ENCODE measurements at places on chromosomes 3 and 15.

- DNase-seq, result no peak
These were observed 25.3 kb upstream of the VPS33B start for GRCh38 chr15:91047545-91048199.

DNA sequence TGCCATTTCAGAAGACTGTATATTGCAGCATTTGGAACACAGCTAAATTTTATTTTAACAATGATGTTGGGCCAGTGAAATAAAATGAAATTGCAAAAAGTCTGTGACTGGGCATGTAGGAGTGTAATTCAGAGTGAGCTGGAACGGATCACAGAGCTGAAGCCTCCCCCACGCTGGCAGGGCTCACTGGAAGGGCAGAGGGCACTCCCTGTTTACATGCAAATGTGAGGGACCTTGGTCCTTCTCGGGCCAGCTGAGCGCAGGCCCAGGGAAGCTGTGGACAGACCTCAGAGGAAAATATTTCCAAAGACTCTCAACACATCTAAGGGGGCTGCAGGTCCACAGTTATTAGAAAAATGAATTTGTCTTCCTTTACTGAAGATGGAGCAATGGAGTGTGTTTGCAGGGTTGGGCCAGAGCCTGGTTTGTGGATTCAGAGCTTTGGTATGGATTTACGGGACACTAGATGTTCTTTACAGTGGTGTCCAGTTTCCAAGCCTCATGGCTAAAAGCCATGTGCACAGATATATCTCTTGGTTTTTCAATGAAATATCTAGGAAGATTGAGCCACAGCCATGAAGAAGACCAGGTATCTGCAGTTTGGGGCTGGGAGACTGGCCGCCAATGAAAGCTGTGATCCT lies 32.0 kb downstream of the TRPM1 start:
- no peak for DNase-seq

DNA sequence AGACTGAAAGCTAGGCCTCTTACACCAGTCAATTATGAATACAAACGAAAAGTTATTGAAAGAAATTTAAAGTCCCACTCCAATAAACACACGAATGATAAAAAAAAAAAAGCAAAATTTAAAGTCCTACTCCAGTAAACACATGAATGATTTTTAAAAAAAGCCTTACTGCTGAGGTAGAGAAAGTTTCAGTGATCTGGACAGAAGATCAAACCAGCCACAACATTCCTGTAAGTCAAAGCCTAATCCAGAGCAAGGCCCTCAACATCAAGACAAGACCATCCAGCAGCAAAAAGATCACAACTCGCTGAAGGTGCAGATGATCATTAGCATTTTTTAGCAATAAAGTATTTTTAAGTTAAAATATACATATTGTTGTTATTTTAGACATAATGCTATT lies 95.6 kb upstream of the LIPC start:
- DNase-seq, result no peak

- DNase-seq, result no peak
These were observed 747.7 kb upstream of the CBLB start for GRCh38 chr3:106616556-106616955.

DNA sequence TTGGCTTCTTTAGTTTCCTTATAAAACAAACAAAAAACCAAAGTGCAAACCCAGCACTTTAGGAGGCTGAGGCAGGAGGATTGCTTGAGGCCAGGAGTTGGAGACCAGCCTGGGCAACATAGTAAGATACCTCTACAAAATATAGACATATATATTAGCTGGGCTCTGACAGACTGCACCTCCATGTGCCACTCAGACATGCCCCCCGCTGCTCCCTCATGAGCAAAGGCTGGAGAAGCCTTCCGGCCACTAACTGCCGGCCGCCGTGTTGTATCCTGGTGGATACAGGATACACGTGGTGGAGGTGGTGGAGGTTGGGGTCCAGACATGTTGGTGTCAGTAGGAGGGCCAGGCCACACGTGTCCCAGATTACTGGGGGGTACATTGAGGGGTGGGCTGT lies 29.4 kb upstream of the CCR4 start:
- no peak for DNase-seq

GRCh38 chr15:80838666-80839065 lies 59.5 kb downstream of the CEMIP start:
- no peak for DNase-seq

DNA sequence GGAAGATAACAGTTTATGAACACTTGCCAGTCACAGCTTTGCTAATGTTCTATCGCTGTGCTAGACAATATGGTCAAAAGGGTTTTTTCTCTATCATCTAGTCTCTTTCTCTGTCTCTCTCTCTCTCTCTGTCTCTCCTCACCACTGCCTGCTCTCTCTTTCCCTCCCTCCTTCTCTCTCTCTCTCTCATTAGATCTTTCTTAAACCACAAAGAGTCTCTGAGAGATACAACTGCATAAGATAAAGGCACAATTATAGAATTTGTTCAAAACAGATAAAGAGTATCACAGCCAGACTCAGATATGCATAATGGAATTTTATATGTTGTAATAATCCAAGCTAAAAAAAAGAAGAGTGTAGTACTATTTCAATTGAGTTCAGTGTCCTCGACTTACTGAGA lies 258.4 kb downstream of the MECOM start:
- DNase-seq, result no peak

GRCh38 chr3:107604057-107604822 lies 81.5 kb downstream of the BBX start:
- DNase-seq, result no peak

GRCh38 chr3:188042466-188042865 lies 111.5 kb upstream of the LPP start:
- no peak for DNase-seq

- DNase-seq, result no peak
These were observed 328.3 kb downstream of the PLCL2 start for GRCh38 chr3:17213102-17213501.

DNA sequence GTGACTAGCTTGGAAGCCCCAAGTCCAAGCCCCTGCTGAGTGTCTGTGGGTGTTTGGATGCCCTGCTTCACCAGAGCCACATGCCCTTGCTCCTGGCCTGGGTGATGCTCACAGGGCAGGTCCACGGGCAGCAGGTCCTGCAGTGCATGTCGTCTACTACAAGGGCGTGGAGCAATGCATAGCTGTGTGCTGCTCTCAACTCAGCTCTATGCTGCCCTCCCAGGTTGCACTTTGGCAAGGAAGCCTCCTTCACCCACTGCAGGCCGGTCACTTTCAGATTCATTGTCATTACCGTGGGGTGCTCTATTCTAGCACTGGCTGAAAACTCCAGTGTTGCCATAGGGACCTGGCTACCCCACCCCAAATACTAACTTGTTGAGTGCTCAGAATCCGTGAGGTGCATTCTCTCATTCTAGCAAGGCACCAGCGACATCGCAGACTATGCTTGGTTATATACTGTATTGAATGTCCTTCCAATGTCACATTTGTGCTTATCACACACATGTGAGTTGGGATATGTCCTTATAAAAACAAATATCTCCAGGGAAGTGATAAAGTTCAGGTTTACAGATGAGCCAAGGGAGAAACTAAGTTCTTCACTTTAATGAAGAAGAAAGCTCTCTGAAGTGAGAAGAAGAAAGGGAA lies 51.8 kb downstream of the GRAMD1C start:
- no peak for DNase-seq

DNA sequence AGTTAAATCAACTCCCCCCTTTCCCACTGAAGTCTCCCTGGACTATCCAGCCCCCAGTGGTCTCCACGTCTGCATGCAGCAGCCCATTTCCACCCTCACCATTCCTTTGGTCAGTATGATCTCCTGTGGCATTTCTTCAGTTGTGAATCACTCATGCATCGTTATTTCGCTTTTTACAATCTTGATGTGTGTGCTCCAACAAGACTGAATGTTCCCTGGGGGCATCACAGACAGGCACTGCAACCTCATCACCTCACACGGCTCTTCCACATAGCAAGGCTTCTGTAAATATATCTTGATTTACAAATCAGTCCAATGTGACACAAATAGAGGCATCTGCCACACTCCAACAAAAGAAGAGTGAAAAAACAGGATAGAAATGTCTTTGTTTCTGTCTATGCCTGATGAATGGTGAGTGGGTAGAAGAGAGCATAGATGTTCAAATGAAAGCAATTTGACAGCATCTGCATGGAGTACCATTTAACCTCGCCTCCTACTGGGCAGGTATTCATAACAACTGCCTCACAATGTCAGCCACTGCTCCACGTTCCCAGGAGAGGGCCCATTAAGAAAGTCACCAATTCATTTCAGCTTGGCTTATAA lies 5.2 kb downstream of the HEG1 start:
- DNase-seq, result no peak

DNA sequence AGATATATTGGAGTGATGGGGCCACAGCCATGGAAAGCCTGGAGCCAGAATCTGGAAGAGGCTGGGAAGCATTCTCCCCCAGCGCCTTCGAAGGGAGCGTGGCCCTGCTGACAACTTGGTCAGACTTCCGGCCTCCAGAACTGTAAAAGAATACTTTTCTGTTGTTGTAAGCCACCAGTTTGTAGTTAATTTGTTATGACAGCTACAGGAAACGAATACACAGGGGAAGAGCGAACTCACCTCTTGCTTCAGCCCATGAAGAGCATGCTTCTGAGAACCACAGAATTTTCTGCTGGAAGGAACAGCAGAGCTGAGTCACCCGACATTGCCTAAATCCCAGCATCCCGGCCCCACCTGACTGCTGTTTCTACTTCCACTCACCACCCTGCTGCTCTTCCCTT lies 501.7 kb downstream of the SHQ1 start:
- DNase-seq, result no peak

GRCh38 chr15:40775740-40776536 lies 6.2 kb downstream of the C15orf62 start:
- no peak for DNase-seq

DNA sequence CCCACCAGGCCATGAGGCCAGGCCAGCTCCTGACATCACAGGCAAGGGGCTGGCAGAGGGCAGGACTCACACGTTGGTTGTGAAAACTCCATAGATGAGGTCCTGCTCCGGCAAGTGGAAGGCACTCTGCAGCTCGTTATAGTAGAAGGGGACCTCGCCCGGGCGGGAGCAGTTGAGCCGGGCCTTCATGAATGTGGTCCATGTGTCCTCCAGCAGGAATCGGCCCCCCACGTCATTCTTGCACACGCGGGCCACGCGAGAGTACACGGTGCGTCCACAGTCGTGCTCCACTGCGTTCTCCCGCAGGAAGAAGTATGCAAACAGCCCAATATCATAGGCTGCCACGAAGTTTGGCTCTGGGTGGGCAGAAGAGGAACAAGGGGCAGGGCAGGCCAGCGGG lies 101.2 kb downstream of the SEMA5B start:
- no peak for DNase-seq

DNA sequence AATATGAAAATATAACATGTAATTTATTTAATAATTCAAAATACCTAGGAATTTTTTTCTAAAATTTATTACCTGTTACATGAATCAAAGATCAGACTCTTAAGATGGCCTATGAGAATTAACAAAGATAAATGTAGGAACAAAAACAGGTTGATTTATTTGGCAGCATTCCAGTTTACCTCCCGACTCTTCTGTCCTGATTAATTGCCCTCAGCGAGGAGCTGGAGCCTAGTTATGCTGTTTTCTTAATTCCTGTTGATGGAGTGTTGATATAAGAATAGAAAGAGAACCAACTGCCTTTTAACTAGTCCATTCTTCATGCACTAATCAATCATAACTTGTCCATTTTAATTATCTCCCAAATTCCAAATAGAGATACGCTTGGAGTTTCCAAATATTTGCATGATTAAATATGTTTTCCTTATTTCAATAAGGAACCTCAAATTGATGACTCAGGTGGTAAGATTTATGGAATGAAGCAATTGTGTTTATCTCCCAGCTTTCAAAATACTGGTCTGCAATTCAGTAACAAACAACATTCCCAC lies 10.6 kb upstream of the CPB1 start:
- DNase-seq, result no peak

- DNase-seq, result no peak
These were observed 1.2 kb downstream of the CGNL1 start for GRCh38 chr15:57377478-57377847.

DNA sequence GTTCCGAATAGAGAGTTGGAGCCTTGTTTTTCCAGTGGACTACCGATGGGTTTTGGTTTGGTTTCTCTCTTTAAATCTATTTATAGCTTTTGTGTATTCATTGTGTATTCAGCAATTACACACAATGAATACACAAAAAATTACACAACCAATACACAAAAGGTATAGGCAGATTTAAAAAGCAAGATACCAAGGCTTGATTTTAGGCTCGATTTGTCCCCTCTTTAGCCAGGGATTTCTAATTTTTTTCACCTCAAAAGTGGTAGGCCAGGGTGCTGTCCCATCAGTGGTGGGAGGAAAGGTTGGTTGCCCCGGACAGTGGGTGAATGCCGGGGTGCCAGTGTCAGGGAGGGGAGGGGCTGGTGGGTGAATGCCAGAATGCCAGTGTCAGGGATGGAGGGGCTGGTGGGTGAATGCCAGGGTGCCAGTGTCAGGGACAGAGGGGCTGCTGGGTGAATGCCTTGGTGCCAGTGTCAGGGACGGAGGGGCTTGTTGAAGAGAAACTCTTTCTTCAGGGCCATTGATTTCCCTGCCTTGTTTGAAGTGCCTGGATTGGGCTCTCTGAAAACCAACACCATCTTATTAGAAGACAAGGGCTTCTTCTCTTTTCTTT lies 186.2 kb downstream of the GOLGA6L6 start:
- no peak for DNase-seq

- no peak for DNase-seq
These were observed 19.2 kb downstream of the FOXP1 start for GRCh38 chr3:71564361-71564760.

GRCh38 chr3:24352893-24353553 lies 141.6 kb downstream of the THRB start:
- DNase-seq, result no peak

- no peak for DNase-seq
These were observed 24.6 kb downstream of the SEMA6D start for GRCh38 chr15:47741907-47742306.

GRCh38 chr3:19541284-19541683 lies 392.7 kb downstream of the EFHB start:
- DNase-seq, result no peak

DNA sequence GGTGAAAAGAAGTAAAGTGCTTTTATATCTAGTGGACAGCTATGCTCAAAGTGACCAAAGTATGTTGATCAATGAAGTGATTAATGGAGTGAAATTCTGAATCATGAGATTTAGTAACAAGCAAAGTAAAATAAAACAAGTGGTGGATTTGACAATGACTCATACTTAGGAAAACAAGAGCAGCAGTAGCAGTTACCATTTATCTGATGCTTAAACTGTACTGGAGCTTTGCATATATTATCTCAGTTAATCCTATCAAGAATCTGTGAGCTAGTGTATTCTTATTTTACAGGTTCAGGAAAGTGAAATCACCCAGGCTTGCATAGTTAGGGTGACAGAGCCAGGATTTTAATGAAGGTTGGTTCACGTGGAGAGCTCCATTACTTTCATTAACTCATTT lies 50.6 kb upstream of the SPATA16 start:
- no peak for DNase-seq

Measured in left hindlimb (tissue), 1 donor.